ENCODE measurements at places on chromosomes 7 and 10.

DNA sequence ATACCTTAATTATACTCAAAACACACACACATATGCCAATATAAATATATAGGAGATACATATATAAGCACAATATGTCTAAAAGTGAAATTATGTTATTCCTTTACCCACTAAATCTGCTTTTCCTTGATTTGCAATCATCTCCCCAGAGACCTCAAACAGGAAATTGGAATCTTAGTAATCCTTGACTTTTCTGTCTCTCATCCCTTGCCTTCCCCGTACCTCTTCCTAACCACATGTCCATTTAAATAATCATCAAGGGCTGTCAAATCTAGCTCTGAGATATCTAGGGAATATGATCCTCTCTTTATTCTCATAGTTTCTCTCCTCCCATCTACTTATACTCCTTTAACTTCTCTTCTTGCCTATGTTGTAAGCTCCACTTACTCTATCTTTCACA is 336.6 kb downstream of the HGF start:
- no peak for DNase-seq

DNA sequence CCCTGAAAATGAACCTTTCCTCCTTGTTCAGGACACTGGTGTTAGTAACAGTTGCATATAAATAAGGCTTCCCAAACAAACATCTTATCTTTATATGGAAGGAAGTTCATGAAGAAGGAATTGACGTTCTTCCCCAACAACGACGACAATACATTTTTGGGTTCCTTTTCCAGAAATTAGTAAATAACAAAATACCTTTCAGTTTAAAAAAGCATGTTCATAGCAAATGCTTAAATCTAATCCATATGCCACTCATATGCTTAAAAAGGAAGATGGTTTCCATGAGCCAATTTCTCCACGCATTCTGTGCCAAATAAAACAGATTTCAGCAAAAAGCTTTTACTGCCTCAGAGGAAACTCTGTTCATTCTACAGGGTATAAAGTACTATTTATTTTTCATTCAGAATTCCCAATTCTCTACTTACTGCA is 182.6 kb downstream of the COBL start:
- DNase-seq = no peak

GRCh38 chr10:18368273-18368672 is 228.0 kb downstream of the CACNB2 start:
- no peak for DNase-seq

DNA sequence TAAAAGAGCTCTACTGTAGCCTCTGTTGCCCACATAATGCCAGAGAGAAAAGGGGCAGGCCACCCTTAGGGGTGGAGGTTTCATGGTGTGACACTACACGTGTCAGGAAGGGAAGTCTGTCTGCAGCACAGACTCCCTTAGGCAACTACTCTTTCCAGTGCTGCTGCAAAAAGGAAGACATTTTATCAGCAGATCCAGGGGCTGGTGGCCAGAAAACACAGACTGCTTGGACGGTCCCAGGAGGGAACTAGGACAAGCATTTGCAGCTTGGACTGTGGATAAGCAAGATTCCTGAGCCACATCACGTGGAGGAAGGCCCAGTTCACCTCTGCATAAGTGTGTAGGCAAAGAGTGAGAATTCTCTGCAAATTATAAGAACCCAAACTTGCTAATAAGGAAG is 220.8 kb downstream of the FANK1 start:
- no peak for DNase-seq

DNA sequence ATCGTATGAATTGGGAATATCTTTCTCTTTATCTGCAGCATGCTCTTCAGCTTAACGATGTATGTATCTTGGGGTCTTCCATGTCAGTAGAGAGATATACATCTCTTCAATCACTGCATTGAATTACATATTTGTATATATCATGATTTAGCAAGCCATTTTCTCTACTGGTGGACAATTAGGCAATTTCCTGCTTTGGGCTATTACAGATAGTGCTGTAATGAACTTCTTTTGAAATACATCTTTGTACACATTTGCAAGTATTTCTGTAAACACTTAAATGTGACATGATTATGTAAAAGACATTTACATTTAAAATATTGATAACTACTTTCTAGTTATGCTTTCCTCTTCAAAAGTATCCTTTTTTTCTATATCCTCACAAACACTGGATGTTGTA is 199.0 kb downstream of the PPP1R9A start:
- no peak for DNase-seq

- DNase-seq = no peak
Observed at GRCh38 chr7:141312828-141313521, 238.2 kb upstream of the AGK start.

DNA sequence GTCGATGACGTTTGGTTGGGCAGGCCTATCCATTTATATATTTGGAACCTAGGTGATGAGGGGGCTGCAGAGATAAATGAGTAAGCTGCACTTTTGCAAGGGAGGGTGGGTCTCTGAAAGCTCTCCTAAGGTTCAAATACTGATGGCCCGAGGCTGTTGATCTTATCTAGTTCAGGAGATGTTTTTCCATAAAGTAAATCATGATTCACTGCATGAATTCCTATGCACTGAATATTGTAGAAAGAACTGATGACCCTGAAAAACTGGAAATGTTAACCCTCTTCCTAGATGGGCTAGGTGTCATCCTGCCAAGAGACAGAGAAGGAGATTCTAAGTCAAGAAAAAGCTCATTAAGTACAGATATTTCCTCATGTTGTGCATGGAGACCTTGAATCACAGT is 459.9 kb downstream of the PLXNA4 start:
- no peak for DNase-seq

DNA sequence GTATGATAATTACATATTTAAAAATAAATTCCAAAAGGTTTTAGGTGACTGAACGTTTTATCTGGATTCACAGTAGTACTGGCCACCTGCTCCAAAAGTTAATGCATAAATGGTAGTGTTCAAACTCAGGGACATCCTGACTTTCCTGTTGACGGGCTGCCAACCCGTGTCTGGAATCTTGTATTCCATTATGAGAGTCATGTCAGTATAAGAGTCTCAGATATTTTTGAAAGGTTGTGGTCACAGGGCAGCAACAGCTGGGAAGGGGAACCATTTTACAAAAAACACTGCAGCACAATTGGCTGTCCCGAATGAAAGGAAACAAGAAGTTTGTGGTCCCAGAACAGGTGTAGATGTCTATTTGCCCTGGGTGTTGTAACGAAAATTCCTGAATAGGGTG is 2.8 kb downstream of the TDRD1 start:
- no peak for DNase-seq

DNA sequence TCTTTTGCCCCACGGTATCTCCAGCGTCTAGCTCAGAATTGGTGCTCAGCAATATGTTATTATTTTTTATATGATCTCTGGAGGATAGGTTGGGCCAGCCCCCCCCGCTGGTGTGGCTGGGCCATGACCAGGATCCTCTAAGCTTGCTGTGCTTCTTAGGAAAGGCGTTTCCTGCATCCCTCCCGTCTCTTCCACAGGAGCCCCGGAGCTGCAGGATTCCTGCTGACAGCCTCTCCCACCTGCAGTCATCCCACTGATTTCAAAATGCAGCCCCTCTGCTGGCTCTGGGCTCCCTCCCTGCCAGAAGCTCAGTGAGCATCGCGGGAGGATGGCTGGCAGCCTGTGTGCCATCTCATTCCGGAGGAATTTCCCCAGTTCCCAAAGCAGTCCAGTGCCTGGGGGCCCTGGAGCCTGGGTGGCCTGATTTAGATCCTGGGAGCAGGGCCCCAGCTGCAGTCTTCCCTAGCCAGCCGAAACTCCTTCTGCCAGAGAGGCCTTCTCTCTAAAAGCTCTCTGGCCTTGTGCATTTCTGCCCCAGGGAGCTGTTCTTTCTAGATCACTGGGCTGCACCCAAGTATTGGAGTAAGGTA is 21.8 kb upstream of the GOLGA7B start:
- no peak for DNase-seq

- no peak for DNase-seq
Observed at GRCh38 chr7:155336812-155337602, 39.3 kb downstream of the INSIG1 start.

- DNase-seq = no peak
Observed at GRCh38 chr7:136039577-136040345, 62.6 kb upstream of the MTPN start.

- no peak for DNase-seq
Observed at GRCh38 chr7:26992670-26993069, 103.1 kb downstream of the HOXA1 start.

DNA sequence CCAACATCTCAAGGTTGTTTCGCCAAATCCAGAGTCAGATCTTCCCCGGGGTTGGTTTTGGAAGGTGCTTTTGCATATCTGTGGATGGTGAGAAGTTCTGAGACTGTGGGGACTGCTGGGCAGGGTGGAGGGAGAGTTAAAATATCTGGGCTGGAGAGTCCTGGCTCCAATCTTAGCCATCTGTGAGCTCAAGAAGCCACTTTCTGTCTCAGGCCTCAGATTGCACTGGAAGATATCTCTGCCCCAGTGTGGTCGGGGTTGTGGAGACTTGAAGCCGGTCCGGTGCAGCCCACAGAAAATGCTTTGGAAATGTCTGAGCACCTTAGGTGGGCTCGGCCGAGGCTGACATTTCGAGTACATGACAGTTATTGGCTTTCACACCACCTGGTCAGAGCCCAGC is 72.2 kb upstream of the SFMBT2 start:
- no peak for DNase-seq

DNA sequence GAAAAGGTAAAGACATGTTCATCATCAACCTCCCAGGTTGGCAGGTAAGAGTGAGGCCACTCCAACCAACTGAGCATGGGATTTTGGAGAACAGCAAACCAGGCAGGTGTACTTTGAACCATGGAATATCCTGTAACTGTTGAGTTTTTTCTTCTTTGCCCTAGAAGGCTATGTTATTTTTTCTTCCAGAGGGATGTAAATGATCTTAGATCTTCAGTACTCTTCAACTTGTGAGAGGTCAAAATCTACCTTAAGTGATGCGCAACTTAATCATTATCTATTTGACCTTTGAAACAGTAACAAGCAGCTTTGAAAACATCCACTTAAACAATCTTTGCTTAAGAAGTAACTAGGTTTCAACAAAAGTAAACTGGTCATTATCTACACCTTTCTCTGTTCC is at the start of gene CUBN:
Gene CUBN, minus strand, starts transcription at position 71 of the 400 bp plus-strand sequence. Its CDS starts 46 bp downstream, at position 25.
- DNase-seq = no peak

DNA sequence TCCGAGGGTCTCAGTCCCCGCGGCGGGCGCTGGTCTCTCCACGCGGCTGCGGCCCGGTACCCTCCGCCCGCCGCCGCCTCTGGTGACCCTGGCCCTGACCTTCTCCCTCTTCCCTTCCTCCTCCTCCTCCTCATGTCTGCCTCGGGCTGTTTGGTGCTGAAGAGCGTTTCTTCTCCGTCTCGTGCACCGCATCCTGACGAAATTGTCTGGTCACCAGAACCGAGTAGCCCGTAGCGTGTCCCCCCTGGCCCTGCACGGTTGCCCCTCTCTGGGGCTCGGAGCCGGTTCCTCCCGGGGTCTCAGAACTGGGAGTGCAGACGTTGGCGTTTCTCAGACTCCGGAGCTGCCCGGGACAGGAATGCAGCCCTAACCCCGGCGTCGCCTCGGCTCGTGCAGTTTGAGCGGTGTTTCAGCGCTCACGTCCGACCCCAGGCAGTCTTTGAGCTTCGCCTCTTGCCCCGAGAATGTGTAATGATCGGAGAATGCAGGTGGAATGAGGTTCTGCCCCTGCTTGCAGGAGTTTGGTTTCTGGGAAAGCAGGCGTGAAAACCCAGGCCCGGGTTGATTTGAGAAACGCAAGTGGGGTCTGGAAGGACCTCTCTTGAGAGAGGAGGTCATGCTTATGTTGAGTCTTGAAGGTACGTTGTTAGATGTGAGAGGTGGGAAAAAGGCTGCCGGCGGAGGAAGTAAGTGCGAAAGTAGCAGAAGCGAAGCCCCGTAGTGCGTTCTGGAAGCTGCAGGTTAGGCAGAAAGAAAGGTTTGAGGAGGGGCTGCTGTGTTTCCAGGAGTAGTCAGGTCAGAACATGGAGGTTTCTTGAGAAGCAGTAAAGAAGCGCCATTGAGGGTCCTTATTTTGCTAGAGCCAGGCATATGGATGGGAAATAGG is 743 bp downstream of the RBM17 start:
- no peak for DNase-seq

DNA sequence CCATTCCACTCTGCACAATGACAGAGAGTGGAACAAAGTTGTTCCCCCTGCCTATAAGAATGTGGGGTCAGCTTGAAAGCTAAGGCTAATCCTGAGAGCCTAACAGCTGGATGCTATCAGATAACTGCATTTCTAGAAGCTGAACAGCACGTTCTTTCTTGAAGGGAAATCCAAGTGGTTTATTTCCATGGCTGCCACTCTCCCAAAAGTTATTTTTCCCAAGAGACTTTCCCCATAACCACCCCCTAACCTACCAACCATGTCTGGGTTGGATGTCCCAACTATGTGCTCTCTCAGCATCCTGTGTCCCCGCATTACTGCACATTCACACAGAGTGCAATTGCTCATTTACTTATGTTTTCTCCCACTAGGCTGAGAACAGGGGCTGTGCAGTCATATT is 140.7 kb upstream of the ANKRD1 start:
- no peak for DNase-seq

DNA sequence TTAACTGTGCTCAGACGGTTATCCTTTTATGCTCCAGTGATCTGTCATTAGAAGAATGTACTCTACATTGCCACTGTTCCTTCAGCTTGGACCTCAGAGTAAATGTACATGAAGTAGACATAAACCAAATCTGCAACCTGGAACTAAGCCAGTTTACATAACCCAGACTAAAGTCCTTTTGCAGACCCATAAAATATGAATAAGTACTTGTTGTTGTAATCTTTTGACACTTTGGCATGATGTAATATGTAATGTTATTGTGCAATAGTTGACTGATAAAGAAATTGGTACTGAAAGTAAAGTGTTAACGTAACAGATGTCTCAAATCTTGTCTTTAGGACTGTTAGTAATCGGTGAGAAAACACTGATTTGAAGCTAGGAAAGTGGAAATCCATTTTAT is 115.8 kb upstream of the SORCS1 start:
- no peak for DNase-seq
